ENCODE measurements at places on chromosomes 2 and 18.

GRCh38 chr2:71929482-71929772 is 218.2 kb downstream of the CYP26B1 start:
- DNase-seq, result no peak

DNA sequence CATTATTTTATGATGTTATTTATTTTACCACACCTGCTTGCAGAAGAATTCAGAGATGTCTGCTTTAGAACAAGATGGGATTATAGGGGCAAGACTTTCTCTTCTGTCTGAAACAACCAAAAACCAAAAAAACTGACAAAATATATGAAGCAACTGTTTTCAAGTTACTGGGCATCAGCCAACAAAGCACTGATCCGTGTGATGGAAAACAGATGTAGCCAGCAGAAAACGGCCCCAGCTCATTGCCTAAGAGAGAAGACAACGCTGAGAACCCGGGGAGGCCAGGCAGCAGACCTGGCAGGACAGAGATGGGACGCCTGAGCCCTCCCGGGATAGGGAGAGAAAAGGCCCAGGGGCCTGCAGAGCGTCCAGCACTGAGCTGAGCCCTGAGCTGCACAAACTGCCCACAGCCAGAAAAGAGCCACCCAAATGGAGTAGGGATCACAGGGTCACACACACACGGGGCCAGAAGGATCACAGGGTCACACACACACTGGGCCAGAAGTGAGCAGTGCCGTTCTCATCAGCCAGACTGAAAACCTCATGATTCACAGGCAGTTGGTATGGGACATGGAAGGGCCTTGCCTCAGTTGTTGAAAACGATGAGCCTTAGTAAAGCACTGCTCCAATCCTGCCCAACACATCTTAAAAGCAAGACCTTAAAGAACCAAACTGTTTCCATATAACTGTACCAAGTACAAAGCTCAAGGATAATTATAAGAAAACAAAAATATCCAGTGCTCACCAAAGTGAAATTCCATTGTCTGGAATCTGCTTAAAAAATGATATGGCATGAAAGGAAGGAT is 12.1 kb downstream of the PXDN start:
- DNase-seq, result no peak

- DNase-seq, result no peak
Measured at GRCh38 chr2:241224851-241225438, 36.5 kb downstream of the ANO7 start.

- no peak for DNase-seq
Measured at GRCh38 chr2:25341011-25341727, 556 bp downstream of the DNMT3A start.

DNA sequence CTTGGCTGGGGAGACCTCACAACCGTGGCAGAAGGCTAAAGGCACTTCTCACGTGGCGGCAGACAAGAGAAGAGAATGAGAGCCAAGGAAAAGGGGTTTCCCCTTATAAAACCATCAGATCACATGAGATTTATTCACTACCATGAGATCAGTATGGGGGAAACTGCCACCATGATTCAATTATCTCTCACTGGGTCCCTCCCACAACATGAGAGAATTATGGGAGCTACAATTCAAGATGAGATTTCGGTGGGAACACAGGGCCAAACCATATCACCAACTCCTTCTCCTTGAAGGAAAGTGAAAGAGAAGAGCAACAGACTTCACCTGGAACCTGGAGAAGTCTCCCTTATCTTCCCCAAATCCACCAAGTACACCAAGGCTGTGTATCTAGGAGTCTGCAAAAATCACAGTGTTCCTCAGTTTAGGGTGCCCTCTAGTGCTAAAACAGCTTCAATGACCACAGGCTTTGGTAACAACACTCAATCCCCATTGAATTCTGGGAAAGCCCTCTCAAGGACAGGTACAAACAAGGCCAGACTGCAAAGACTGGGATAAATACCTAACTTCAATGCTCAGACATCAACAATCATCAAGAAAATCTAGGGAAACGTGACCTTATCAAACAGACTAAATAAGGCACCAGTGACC is 148.8 kb upstream of the SRD5A2 start:
- no peak for DNase-seq

GRCh38 chr2:17362956-17363355 is 155.3 kb downstream of the RAD51AP2 start:
- DNase-seq, result no peak

GRCh38 chr2:152171718-152172117 is 3.8 kb downstream of the STAM2 start:
- no peak for DNase-seq

DNA sequence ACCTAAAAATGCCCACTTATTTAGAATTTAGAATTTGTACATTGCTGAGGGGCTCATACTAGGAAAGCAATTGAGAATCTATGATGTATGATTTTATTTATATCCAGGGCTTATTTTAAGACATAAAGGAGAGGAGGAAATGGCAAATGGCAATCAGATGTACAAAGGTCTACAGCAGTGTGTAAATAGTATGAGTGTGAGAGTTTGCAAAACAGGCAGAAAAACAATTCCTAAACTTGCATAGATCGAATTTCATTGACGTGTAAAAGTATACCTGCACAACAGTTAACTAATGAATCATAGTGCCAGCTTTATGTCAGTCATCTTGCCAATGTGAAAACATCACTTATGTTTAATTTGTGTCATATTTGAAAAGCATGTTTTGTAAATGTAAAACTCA is 718.7 kb upstream of the GCFC2 start:
- no peak for DNase-seq

GRCh38 chr2:128309280-128310093 is 9.2 kb downstream of the HS6ST1 start:
- DNase-seq, result no peak

Measured in stimulated activated CD8-positive, alpha-beta memory T cell treated with anti-CD3 and anti-CD28 coated beads, Interleukin-12 subunit alpha, Interleukin-12 subunit beta, amount 100 ng/mL, for 1 hour (primary cell).